ENCODE measurements at places on chromosomes 2 and 18.

DNA sequence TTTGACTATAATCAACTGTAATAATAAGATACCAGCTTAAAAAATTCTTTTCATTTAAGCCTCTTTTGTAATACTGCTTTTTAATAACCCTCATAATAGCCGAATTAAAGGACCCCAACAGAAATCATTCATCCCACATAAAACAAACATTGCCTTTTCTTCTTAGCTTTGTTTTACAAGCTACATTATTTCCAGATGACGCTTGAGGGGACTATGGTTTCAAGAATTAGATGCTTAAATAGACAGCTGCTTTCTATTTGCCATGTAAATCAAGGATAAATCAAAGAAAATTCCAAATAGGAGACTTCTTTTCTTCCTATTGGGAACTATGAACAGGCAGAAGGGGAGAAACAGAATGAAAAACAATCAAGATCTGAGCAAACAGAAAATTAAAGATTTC, 200.7 kb upstream of the SMAD7 start:
- no peak for DNase-seq

GRCh38 chr2:24985511-24985910, 13.8 kb upstream of the DNAJC27 start:
- no peak for DNase-seq

- no peak for DNase-seq
Observed at GRCh38 chr2:71945603-71945959, 202.1 kb downstream of the CYP26B1 start.

DNA sequence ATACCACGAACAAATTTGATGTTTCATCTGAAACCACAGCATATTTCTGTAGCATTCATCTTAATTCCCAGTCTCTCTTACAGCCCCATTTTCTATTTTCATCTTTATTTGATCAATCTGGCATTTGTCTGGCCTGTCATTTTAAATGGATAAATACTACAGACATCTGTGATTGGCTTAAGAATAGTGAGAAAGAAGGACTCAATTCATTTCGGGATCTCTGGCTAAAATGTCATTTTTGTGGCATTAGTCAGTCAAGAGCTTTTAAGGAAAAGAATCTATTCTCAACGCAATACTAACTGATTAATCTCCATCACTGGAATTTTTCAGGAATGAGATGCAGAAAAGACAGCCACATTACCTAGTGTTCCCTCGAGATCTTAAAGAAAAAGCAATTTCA, 585.9 kb downstream of the IRS1 start:
- no peak for DNase-seq

GRCh38 chr18:6370886-6371635, 43.6 kb downstream of the L3MBTL4 start:
- DNase-seq: no peak

DNA sequence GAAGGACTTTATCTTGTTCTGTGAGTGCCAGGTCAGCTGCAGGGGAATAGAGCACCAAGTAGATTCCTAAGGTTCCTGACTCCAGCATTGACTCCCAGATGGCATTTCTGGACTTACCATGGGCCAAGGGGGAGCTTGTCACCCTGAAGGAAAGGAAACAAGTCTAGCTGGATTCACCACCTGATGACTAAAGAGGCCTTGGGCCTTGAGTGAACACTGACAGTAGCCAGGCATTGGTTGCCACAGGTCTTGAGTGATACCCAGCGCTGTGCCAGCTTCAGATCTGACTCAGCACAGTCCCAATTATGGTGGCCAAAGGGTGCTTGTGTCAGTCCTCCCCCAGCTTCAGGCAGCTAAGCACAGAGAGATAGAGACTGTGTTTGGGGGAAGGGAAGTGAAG, 40.1 kb upstream of the CAPN13 start:
- no peak for DNase-seq

DNA sequence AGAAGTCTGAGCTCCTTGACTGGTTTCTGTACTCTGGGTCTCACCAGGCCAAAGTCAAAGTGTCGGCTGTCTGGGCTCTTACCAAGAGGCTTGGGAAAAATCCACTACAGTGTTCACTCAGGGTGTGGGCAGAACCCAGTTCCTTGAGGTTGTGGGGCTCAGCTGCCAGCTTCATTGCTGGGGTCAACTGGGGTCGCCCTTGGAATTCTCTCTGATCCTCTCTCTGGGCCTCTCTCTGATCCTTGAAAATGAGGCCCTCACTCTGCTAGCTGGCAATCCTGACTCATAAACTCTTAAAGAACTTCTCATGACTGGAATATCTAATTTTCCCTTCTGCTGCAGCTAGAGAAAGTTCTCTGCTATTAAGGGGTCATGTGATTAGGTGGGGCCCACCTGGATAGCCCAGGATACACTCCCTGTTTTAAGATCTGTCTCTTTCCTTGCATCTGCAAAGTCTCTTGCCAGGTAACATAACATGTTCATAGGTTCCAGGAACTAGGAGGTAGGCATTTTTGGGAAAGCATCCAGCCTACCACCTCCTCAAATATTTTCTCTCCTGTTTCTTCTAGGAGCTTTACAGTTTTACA, 66.3 kb downstream of the SP110 start:
- no peak for DNase-seq

DNA sequence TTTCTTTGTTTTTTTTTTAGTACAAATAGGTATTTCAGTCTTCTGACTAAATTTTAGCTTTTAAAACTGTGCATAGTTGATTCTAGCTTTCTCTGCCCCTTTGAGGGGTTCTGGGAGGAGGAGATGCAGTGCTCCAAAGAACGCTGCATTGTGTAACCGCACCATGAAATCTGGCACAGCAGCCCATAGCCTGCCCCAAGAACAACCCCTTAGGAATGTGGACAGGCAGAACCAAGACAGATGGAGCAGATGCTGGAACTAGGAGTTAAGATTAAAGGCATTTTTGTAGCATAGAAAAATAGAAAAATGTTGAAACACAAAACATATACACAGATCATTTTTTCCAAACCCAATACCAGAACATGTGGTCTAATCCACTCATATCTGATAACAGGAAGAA, 187.5 kb downstream of the SCG2 start:
- no peak for DNase-seq

DNA sequence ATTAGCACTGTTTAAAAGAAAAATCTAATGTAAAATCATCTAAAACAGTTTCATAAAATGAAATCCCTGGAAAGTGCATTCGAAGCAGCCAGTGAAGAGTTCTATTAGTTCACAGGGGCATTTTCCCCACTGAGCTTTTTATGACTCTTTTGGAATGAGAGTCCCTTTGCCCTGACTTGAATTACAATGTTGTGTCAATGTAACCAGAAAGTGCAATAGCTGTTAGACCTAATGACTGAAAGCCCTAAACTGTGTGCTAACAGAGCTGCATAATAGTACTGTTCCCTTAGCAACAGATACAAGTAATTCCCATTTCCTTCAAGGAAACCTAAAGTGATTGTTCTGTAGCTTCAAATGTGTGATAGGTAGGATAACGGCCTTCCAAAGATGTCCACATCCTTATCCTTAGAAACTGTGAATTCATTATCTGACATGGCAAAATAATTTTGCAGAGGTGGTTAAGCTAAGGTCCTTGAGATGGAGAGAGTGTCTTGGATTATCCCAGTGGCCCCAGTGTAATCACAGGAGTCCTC, 134.4 kb downstream of the L3MBTL4 start:
- DNase-seq: no peak

GRCh38 chr2:9326975-9327374, 96.4 kb downstream of the ITGB1BP1 start:
- no peak for DNase-seq

- DNase-seq: no peak
Observed at GRCh38 chr18:65737471-65737955, 13.3 kb upstream of the CDH7 start.

GRCh38 chr18:14974088-14974487, 226.1 kb downstream of the ANKRD30B start:
- no peak for DNase-seq

- DNase-seq: no peak
Observed at GRCh38 chr2:144079803-144080202, 440.1 kb downstream of the ZEB2 start.

DNA sequence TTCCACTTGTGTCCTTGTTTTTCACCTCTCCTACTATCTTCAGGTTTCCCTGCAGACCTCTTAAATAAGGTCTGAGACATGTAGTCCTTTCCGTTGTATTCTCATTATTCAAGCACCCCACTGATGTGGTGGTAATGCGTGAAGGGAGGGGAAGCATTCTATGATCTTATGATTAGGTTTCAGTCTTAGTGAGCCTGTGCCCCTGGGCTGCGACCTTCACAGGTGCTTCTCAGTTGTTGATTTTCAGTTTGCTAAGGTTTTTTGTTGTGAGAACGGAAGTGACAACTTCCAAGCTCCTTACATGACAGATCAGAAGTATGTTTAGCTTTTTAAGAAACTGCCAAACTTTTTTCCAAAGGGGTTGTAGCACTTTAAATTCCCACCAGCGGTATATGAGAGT, 41.3 kb downstream of the VPS54 start:
- no peak for DNase-seq

- DNase-seq: no peak
Observed at GRCh38 chr2:55120634-55121359, 70.5 kb upstream of the RTN4 start.

DNA sequence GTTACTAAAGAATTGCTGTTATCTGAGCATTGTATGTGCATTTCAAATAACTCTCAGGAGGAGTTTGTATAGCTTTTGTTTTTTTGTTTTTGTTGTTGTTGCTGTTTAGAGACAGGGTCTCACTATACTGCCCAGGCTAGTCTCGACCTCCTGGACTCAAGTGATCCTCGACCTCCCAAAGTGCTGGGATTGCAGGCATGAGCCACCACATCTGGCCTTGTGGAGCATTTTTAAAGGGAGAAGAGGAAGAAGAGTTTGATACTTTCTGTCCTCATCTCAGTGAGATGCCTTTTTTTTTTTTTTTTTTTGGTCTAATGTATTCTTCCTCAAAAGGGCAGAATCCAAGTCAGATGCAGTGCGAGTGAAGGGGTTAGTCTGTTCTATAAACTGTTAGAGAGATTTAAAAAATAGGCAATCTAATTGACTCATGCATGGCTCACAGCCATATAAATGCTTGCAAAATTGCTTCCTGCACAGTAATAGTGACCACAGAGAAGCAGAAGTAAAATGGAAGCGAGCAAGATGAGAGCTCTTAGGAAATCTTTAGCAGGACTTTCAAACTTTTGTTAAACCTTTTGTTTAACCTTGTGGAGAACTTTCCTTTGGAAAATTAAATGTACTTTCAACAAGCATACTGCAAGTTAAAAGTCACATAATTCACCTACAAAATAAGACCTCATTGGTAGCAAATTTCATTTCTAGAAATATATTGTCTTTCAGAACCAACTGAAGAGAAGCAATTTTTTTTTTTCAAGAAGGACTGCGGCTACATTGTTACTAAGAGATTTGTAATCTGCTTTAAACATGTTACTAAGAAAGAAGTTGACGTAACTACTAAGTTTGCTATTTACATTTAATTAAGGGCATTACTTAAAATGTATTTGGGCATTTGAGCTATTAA, 52.3 kb upstream of the ROCK1 start:
- peak; percentile 93 for DNase-seq

- peak; percentile 81 for DNase-seq
Observed at GRCh38 chr2:203682688-203683130, 23.7 kb upstream of the CD28 start.

- no peak for DNase-seq
Observed at GRCh38 chr2:77310416-77310815, 211.8 kb downstream of the LRRTM4 start.

DNA sequence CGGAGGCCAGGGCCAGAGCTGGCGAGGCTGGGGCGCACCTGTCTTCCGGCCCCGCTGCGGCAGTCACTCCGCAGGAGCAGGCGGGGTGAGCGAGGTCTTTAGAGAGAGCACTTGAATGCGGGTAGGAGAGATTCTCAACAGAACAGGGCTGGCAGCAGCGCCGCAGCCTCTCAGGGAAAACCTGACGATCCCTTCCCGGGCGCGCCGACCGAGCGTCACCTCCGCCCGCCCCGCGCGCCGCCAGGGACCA, 526 bp downstream of the PRKRA start:
- DNase-seq: no peak

DNA sequence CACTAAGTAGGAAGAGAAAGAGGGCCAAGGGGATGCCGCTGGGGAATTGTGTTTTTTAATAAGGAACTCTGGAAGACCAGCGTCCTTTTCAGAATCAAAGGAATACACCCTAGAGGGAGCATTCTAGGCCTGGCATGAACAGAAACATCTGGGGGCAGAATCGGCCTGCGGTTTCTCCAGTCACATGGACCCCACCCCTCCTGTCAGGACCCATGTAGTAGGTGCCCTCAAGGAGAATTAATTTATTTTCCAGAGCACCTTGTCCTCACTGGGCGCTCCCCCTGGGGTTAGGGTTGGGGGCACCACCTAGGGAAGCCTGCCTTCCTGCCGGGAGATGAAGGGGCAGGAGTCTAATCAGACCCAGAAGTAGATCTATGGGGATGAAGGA, 44.2 kb downstream of the TMEM37 start:
- DNase-seq: no peak

DNA sequence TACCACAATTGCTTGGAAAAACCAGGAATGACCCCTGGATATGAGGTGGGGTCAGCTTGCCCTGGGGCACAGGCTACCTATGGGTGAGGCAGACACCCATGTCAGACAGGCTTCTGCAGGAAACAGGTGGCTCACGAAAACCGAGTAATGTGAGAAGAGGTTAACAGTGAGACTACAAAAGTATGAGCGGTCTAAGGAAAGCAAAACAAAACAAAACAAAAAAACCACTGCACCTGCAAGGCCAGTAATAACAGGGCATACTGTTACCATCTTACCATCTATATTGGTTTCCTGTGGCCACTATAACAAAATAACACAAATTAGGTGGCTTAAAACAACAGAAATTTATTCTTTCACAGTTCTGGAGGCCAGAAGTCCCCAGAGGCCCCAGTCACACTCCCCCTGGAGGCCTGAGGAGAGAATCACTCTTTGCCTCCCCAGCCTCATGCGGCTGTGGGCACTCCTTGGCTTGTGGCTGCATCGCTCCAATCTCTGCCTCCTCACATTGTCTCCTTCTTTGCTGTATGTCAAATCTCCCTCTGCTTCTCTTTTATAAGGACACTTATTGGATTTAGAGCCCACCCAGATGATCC, 86.6 kb upstream of the EPC2 start:
- no peak for DNase-seq

DNA sequence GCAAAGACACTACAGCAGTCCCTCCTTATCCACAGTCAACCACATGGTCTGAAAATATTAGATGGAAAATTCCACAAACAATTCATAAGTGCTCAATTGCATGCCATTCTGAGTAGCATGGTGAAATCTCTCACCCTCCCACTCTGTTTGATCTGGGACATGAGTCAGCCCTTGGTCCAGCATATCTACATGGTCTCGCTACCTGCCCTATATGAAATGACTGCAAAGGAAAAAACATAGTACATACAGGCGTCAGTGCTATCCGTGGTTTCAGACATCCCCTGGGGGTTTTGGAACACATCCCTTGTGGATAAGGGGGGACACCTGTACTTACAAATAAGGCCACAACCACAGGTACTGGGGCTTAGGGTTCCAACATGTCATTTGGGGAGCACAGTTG, 73.7 kb downstream of the CABLES1 start:
- no peak for DNase-seq

GRCh38 chr18:58096658-58097057, 52.6 kb downstream of the NEDD4L start:
- no peak for DNase-seq

DNA sequence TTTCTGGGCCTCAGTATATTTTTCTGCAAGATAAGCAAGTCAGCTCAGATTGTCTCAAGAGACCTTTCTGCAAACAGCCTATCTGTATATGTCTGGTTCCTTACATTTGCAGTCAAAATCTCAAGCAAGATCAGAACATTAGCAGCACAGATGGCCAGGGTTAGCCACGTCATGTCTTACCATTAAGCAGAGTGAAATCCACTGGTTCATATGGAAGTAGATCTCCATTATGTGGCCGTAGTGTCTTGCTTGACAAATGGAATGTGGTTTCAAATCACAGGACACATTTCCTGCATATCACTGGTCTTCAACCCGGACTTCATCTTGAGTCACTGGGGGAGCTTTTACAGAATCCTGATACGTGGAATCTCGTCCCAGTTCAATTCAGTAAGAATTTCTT, 500.2 kb downstream of the FBXO15 start:
- DNase-seq: no peak

Data from CD14-positive monocyte (primary cell).